Stimulated activated naive CD4-positive, alpha-beta T cell treated with Interleukin-2 at 50 U/mL for 16 hours (primary cell): ENCODE measurements at places on chromosomes 3 and 15.

GRCh38 chr3:99355465-99355864, 282.9 kb upstream of the COL8A1 start:
- no peak for DNase-seq

- no peak for DNase-seq
Measured at GRCh38 chr3:108664266-108664665, 74.7 kb downstream of the DZIP3 start.

- DNase-seq: no peak
Measured at GRCh38 chr15:73340502-73341192, 28.1 kb downstream of the HCN4 start.

- no peak for DNase-seq
Measured at GRCh38 chr15:90074916-90075315, 27.4 kb downstream of the IDH2 start.

- DNase-seq: no peak
Measured at GRCh38 chr3:102457644-102458043, 22.8 kb downstream of the ZPLD1 start.

DNA sequence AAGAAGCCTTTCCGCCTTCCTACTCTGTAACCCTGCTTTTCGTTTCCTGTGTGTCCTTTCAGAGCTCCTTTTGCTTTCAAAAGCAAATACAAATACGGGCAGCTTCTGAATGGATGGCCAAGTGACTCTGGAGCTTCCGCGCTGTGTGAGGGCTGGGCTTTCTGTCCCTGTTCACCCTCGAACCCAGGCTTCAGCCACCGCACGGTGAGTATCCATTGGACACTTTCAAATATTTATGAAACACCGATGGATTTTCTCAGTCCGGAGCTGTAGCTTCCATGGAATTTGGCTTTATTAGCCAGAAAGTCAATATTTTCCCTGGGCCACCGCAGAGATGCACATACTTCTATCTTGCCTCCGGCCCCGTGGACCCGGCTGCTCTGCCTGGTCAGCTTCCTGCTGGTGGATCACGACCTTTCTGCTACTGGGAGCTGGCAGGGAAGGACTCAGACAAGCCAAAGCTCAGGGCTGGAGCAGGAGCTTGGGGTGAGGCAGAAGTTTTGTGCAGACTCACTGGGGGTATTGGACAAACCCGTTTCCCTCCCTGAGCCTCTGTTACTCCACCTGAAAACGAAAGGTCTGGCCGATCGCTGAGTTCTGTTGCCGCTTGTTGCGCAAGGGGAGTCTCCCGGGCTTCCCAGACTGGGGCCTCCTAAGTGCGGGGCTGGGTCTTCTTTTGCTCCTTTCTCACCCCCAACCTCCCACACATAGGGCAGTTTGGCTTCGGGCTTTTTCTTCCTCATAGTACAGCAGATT, 63.6 kb downstream of the LINGO1 start:
- DNase-seq: no peak

DNA sequence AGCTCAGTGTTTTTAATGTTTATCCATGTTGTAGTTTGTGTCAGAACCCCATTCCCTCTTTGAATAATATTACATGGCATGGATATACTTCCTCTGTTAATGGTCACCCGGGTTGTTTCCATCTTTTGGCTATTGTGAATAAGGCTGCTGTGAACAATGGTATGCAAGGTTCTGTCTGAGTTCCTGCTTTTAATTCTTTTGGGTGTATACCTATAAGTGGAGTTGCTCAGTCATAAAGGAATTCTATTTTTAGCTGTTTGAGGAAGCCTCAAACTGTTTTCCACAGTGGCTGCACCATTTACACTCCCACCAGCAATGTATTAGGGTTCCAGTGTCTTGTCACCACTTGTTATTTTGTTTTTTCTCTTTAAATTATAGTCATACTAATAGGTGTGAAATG, 99.6 kb downstream of the SLC25A26 start:
- DNase-seq: no peak

GRCh38 chr3:16085410-16085809, 89.1 kb upstream of the GALNT15 start:
- DNase-seq: no peak

DNA sequence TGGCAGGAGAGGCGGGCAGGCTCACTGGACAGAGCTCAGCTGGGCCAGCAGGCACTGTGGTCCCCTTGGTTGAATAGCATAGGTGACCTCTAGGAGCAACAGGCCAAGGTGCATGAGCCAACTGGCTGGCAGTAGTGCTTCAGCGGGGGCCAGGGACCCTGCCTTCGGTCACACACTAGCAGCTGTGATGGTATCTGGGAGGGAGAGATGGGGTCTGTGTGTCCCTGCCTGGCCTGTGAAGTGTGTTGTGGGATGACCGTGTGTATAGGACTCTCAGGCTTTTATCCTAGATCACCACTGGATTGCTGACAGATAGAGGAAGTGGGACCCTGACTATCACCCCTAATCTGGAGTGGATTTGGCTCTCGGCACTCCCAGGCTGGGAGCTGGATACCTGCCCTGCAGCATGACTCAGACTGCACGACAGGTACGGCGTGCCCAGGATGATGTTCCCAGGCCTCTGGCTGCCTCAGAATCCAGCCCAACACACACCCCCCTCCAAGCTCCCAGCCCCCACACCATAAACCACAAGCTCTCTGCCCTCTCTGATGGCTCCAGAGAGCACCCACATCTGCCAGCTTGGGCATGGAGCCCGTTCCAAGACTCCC, 7.8 kb downstream of the RPS17 start:
- DNase-seq: no peak

- DNase-seq: no peak
Measured at GRCh38 chr15:60895986-60896385, 333.1 kb downstream of the RORA start.

DNA sequence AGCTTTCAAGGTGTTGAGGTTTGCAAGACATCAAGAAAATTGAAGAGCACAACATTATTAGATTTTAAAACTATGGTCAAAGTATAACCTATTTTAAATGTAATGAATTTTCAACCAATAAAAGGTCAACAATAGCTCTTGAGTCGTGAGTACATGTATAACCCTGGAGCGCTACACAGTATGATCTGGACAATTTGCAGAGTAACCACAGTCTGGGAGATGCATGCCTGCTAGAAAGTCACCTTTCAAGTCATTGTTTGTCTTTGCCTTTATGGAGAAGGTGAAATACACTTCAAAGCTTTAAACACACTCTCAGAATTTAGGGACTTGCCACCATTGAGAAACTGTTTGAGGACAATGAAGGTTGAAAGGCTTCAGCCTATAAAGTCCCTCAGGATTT, 112.6 kb upstream of the ALCAM start:
- no peak for DNase-seq

DNA sequence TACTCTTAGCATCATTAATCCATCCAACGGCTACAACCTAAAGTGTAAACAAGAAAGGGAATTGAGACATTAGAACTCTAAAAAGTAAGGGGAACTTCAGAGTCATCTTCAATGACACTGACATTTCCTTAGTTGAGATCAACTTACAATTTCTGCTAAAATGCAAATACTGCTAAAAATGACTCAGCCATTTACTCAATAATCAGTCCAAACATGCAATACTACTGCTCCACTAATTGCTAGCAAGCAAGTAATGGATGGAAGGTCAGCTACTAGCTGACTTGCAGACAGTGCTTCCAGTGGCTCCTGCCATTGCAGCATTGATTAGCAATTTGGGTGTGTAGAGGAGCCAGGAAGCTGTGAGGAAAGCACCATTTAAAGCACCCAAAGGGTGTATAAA, 28.4 kb downstream of the CD200R1L start:
- no peak for DNase-seq

DNA sequence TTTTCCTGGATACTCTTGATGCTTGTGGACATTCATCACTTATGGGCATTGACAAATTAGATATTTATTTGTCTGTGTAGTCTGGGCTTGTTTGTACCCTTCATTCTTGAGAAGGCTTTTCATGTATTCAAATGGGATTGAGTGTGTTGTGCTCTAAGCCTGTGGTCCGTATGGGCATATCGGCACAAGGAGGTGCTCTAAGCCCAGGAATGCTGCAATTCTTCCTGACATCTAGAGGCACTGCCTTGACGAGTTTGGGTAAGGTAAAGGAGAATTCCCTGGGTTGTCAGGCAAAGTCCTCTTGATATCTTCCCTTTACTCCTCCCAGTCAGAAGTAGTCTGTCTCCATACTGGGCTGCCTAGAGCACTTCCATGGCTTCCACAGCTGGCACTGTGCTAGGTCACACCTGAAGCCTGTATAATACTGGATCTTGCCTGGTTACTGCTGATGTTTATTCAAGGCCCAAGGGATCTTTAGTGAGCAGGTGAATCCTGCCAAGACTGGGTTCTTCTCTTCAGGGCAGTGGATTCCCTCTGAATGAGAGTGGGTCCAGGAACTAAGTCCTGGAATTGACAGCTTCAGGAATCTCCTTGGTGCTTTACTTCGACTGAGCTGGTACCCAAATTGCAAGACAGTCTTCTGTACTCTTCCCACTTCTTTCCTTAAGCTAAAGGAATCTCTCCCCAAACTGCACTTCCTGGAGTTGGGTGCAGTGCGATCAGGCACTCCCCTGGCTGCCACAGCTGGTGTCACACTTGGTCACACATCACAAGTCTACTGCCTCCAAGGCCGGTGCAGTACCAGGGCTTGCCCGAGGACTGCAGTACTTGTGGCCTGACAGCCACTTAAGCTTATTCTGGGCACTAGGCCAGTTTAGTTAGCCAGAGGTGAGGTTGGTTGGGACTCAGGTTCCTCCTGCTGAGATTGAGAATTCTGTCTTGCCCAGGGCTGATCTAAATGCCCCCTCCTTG, 46.0 kb downstream of the GALK2 start:
- DNase-seq: no peak

- no peak for DNase-seq
Measured at GRCh38 chr3:41167722-41168497, 31.4 kb upstream of the CTNNB1 start.

DNA sequence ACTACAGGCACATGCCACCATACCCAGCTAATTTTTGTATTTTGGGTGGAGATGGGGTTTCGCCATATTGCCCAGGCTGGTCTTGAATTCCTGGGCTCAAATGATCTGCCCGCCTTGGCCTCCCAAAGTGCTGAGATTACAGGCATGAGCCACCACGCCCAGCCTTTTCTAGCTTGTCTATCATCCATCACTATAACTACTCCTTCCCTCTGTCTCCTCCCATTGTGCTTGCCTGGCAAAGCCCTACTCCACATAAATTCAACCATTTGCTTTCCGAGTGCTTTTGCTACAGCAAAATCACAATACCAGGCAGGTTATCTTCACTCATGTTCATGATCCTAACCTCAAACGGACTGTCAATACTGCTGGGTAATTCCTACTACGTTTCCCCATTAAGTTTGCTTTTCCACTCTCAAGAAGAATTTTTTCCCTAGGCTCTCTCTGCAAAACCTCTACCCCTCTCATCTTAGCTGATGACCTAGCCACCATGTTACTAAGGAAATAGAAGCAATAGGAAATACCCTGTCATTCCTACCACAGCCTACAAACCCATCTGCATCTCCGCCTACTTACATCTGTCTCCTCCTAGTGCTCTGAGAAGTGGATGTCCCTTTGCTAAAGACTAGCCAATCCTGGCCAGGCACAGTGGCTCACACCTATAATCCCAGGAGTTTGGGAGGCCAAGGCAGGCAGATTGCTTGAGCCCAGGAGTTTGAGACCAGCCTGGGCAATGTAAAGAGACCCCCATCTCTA, 64.5 kb downstream of the RBPMS2 start:
- no peak for DNase-seq

DNA sequence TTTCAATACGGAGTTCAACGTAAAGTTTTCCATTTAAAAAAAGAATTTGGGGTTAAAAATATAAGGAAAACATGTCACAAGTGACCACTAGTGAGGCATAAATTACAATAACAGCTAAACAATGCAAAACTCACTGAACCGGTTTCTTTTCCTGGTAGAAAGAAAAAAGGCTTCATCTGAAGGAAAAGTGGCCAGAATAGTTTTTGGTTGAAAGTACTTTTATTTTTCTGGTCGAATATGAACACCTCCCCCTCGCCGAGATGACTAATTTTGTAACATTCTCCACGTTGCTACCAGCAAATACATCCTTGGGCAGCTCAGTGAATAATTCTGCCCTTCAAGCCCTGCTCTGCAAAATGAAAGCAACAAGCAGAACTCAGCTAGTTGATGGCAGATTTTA, 3.9 kb upstream of the SRGAP3 start:
- no peak for DNase-seq
